ENCODE measurements at places on chromosomes 16 and 17.
A peak's percentile ranks its signal among the peaks of the same experiment; 100 is the strongest.

DNA sequence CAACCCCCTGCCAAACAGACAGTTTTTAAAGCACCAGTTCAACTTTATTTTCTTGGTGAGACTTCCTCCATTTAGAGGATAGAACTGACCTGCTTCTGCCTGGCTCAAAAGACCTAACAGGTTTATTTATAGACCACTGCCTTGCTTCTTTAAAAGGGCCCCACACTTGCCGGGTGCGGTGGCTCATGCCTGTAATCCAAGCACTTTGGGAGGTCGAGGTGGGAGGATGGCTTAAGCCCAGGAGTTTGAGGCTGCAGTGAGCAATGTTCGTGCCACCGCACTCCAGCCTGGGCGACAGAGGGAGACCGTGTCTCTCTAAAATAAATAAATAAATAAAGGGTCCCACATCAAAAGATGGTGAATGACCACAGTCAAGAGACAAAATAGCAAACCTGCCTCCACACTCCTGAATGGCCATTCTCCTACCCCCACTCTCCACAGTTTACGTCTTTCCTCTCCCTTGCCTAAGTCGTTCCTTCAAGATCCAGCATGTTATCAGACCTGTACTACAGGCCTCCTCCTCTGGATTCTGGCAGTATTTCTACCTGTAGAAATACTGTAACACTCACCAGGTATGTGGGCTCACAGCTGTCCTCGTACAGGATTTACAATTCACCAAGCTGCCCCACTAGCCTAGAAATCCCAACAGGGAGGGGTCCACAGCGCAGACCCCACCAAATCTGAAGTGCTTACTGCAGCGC lies 95.6 kb downstream of the SMG6 start:
- DNase-seq: no peak

DNA sequence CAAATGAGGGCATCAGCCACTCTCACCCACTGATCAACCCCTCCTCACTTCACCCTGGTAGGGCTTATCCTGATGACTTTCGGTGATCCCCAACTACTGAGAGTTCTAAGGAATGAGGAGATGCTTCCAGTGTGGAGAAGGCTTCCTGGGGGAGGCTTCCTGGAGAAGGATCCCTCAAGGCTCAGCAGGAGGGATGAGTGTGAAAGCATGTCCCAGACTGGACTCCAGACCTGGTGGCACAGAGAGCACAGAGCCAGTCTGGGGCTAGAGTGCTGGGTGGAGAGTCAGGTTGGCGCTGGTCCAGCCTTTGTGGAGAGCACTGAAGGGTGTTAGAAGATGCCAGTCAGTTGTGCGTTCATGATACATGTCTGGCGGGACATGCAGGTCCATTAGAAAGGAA lies 53.7 kb downstream of the PLD6 start:
- DNase-seq: no peak

DNA sequence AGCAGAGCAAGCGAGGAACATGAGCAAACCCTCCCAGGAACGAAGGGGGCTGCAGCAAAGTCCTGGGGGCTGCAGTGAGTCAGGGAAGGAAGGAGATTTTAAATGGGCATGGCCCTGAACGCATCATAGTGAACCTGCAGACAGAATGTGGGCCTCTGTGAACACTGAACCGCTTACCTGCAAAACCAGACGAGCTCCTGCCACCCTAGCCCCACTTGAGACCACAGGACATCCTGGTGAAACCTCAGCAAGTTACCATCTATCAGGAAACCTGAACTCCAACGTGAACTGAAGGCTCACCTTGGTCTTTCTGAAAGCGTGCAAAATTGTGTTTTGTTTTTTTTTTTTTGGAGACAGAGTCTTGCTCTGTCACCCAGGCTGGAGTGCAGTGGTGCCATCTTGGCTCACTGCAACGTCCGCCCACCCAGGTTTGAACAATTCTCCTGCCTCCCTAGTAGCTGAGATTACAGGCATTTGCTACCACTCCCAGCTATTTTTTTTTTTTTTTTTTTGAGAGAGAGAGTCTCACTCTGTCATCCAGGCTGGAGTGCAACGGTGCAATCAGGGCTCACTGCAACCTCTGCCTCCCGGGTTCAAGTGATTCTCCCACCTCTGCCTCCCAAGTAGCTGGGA lies 30.8 kb downstream of the FANCA start:
- DNase-seq: peak; percentile 59

- DNase-seq: no peak
Observed at GRCh38 chr17:14487068-14487467, 186.2 kb downstream of the HS3ST3B1 start.

DNA sequence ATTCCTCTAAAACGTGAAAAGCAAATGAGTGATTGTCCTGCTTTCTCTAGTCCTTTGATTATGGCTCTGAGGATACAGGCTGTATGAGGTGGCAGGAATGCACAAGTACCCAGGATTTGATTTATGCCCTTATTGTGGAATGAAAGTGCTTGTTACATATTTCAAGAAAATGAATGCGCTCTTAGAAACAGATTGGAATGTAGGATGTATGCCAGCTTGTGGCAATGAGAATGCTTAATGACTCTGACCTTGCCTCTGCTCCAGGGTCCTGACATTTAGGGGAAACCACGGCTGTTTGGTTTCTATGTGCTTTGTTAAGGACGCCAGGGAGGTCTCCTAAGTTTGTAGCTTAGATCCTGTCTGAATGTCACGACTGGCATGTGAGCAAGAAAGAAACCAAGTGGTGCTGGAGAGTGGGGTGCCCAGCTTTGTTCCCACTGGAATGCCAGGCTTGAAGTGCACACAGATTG lies 22.0 kb downstream of the PRCD start:
- DNase-seq: no peak

GRCh38 chr17:17567631-17568030 lies 23.9 kb downstream of the PEMT start:
- DNase-seq: no peak

DNA sequence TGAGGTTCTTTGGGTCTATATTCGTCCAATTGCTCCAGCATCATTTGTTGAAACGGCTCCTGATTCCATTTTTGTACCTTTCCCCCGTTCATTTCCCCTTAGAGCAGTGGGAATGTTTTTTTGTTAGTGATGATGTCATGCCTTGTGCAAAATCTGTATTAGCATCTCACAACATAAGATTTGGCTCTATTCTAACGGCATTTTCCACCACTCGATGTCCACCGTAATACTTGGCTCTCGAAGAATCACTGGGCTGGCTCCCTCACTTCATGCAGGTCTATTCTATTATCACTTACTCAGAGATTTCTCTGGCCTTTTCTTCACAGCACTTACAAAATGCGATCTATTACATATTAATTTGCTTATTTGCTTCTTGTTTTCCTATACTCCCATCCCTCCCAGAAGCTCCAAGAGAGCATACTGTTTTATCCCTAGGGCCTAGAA lies 571 bp upstream of the NME1 start:
- no peak for DNase-seq

- no peak for DNase-seq
Observed at GRCh38 chr16:64440005-64440404, 681.9 kb downstream of the CDH11 start.

DNA sequence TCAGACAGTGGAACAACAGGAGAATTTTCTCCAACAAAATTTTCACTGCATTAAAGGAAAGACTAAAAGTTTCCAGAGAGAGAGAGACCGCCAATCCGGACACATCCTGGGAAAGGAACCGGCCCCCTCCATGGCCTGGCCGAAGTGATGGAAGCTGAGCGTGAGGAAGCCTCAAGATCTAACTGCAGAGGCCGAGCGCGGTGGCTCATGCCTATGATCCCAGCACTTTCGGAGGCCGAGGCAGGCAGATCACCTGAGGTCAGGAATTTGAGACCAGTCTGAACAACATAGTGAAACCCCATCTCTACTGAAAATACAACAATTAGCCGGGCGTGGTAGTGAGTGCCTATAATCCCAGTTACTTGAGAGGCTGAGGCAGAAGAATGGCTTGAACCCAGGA lies 3.9 kb downstream of the CTRB2 start:
- no peak for DNase-seq

DNA sequence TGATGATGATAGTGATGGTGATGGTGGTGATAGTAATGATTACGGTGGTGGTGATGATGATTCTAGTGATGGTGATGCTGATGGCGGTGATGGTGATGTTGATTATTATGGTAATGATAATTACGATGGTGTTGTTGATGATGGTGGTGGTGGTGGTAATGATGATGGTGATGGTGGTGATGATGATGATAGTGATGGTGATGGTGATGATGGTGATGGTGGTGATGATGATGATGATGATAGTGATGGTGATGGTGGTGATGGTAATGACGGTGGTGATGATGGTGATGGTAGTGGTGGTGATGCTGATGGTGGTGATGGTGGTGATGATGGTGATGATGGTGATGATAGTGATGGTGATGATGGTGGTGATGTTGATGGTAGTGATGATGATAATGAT lies 370.0 kb downstream of the CDH13 start:
- DNase-seq: no peak

DNA sequence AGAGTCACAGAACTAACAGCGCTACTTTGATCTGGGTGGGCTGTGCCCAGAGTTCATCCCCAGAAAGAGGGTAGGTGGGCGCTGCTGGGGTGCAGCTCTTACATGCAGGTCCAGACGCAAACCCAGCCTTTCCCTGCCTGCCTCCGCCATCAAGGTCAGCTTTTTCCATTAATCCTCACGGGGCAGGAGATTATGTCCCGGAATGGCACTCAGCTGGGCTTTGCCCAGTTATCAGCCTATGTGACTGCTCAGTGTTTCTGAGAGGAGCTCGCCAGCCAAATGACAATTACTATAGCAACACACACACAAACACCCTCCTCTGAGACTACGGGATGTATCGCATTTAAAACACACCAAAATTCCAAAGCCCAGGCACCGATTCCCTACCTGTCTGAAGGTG lies 20.1 kb downstream of the GLYR1 start:
- no peak for DNase-seq

DNA sequence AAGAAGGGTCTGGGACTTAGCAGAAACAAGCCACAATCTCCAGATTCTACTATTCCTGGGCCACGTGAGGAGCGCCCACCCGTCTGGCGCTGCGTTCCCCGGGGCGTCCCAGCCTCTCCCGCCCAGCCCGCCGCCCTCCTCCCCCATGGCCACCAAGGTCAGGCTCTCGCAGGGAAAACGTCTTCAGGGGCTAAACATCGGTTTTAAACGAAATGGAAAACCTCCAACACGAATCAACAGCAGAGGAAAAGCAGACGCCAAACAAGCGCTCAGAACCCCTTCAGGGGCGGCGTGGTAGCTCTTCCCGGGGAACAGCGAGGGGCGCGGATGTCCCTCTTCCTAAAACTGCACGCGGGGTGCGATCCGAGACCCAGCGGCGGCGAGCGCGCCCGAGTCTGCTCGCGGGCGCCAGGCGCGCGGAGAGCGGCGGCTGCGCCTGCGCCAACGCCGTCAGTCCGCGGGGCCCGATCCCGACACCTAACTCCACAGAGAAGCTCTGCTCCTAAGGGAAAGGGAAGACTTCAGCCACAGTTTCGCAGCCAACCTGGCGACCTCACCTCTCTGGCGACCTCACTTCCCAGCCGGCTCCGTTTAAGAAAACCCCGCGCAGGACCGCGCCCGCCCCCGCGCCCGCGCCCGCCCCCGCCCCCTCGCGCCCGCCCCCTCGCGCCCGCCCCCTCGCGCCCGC lies 505 bp upstream of the COG1 start:
- peak; percentile 54 for DNase-seq

DNA sequence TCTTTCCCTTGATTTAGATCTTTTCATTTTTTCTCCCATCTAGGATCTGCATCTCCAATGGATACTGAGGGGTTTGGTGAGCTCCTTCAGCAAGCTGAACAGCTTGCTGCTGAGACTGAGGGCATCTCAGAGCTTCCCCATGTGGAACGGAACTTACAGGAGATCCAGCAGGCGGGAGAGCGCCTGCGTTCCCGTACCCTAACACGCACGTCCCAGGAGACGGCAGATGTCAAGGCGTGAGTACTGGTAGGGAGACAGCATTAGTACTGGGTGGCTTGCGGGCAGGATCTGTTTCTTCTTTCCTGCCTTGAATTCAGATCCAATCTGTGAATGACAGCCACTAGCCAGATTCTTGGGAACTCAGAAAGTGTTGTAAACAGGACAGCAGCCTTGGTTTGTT lies 18.3 kb downstream of the NUP93 start:
- DNase-seq: no peak

- DNase-seq: no peak
Observed at GRCh38 chr16:47905771-47906170, 250.0 kb downstream of the ABCC12 start.

GRCh38 chr16:11143372-11144035 lies 112.5 kb downstream of the SOCS1 start:
- DNase-seq: no peak

DNA sequence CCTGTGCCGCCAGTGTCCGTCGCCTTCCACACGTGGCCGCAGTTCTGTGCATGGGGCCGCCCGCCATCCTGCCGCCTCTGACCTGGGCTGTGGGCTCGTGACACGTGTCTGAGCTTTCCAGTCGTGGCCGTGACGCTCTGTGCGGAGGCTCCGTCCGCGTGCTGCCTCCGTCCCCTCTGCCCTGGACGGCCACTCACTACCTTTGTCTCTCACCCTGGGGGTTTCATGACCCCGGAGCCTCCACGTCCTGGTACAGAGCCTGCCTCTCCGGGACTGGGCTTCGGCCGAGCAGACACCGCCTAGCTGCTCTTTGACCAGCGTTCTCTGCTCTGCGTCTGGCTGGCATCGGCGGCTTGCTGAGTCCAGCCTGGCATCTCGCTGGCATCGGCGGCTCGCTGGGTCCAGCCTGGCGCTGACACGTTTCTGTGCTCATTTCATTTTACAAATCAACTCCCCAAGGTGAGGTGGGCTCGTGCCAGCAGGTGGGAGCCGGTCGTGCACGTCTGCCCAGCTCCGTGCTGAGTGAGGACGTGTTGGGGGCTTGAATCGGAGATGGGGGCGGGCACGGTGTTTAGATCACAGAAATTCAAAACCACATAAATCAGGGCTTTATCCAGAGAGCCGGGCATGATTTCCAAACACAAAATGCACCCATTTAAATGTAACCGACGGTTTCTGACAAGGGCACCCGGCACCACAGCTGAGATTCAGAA lies 44.3 kb upstream of the GNG13 start:
- no peak for DNase-seq

GRCh38 chr16:1991948-1992703 lies 2.4 kb downstream of the SYNGR3 start:
- peak; percentile 97 for DNase-seq

DNA sequence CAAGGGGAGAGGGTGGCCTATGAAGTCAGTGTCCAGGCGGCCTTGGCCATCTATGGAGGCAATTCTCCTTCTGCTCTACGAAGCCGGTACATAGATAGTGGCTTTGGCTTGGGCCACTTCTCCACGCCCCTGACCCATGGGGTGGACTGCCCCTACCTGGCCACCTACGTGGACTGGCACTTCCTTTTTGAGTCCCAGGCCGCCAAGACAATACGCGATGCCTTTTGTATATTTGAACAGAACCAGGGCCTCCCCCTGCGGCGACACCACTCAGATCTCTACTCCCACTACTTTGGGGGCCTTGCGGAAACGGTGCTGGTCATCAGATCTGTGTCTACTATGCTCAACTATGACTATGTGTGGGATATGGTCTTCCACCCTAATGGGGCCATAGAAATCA lies 17.3 kb downstream of the AOC3 start:
- no peak for DNase-seq

DNA sequence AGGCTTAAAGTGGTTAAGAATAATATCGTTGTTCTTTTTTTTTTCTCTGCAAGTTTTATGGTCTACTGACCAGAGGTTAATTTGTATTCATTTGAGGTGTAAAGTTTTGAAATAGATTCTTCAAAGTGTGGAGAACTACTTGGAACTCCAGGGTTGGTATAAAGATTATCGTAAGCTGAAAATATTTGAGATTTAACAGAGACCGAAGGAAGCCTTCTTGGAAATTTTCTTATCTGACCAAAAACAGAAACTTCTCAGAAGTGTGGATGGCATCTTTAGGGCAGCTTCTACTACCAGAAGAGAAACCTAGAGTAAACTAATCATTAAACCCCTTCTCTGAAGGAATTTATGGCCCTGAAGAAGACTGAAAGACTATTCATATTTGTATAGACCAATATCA lies 206.8 kb upstream of the MON1B start:
- no peak for DNase-seq

Data from CD4-positive, alpha-beta T cell treated with Interleukin-4 for 1 hour (primary cell).